Activated CD4-positive, alpha-beta T cell treated with anti-CD3 and anti-CD28 coated beads, Interleukin-2, Interleukin-6, amounts not matched to agents 100 ng/mL and 50 ng/mL, durations not matched to agents 16 hours and 8 hours (primary cell): ENCODE measurements at places on chromosomes 5 and 9.

- no peak for DNase-seq
Observed at GRCh38 chr5:7018198-7018597, 305.0 kb downstream of the TENT4A start.

GRCh38 chr5:29811914-29812679, 1381.4 kb upstream of the CDH6 start:
- no peak for DNase-seq

DNA sequence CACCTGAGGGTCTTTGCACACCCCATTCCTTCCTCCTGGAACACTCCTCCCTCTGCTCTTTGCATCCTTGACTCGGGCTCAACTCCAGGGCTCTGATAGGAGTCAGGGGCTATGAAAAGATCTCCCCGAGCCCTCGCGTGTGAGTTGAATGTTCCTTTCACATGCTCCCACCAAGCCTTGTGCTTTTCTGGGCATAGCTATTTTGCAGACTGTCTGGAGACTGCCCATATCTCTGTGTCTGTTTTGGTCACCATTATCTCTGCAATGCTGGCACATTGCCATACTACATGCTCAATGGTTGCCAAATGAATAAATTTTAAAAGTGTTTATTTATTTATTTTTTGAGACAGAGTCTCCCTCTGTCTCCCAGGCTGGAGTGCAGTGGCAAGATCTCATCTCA, 56.9 kb upstream of the PLPP1 start:
- DNase-seq = no peak

DNA sequence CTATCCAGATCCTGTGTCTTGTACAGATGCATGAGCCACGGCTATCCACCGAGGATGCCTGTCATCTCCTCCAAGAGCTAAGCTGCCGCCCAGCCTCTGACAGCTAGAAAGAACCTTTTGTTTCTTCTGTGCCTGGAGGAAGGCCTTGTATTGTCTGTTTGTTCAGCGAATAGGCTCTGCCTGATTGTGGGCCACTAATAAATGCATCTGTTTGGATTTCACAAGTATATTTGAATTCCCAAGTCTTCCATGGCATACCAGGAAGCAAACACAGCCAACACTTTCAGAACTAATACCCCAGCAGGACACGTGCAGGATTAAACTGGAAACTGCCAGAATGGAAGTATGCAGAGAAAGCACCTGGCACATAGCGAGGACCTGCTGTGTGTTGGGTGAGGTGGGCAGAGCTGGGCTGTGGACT, 92.7 kb upstream of the NEURL1B start:
- DNase-seq = no peak

- no peak for DNase-seq
Observed at GRCh38 chr5:29899583-29899982, 1293.9 kb upstream of the CDH6 start.

DNA sequence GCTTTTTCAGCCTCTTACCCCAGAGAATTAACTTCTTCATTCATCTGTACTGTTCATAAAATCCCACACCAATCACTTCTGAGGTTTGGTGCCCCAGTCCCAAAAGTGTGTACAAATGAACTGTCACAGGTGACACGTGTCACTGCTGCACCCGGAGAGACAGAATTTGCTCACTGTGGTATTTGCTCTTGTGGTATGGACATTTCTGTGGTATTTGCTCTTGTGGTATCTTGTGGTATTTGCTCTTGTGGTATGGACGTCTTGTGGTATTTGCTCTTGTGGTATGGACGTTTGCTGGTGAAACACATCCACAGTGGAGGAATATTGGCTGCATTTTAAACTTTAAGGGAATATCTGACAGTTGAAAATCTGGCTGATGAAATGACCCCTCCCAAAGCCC, 214.9 kb upstream of the DAP start:
- no peak for DNase-seq

- no peak for DNase-seq
Observed at GRCh38 chr5:144567421-144567780, 396.7 kb downstream of the KCTD16 start.
